Kidney (tissue), 22 donors: ENCODE measurements at places on chromosomes 3 and 15. TPM values are rescaled to one million over a fixed set of nuclear protein-coding genes. Genes with fewer than 3 reads are reported as not detected.

DNA sequence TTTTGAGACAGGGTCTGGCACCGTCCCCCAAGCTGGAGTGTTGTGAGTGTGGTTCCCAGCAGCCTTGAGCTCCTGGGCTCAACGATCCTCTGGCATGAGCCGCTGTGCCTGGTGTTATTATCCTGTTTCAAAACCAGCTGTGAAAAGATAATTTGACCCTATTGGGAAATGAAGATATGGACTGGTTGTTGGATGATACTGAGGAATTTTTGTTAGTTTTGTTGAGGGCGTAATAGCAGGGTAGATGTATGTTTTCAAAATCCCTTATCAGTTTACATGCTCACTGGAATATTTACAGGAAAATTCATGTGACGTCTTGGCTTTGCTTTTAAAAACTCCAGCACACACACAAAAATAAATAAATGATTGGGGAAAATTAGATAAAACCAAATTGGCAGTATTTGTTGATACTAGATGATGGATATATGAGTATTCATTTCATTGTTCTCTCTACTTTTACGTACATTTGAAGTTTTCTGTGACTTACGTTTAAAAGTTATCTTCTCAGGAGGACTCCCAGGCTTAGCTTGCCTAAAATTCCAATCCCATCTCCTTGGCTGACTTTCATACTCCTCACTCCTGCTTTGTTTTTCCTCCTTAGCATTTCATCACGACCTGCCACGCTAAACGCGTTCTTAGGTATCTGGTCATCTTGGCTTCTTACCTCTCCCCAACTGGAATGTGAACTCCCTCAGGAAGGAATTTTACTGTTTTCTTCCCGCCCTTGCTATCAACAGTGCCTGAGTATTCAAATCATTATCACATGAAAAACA, 56.8 kb upstream of the TFRC start:
- peak; percentile 26 for DNase-seq
- H3K4me1 ChIP-seq = no peaks in the 10 kb centered on the region
- H3K27ac ChIP-seq = no peak overlapping the region
- no peaks in the 10 kb centered on the region for H3K27me3 ChIP-seq
- no peaks in the 10 kb centered on the region for H3K36me3 ChIP-seq

DNA sequence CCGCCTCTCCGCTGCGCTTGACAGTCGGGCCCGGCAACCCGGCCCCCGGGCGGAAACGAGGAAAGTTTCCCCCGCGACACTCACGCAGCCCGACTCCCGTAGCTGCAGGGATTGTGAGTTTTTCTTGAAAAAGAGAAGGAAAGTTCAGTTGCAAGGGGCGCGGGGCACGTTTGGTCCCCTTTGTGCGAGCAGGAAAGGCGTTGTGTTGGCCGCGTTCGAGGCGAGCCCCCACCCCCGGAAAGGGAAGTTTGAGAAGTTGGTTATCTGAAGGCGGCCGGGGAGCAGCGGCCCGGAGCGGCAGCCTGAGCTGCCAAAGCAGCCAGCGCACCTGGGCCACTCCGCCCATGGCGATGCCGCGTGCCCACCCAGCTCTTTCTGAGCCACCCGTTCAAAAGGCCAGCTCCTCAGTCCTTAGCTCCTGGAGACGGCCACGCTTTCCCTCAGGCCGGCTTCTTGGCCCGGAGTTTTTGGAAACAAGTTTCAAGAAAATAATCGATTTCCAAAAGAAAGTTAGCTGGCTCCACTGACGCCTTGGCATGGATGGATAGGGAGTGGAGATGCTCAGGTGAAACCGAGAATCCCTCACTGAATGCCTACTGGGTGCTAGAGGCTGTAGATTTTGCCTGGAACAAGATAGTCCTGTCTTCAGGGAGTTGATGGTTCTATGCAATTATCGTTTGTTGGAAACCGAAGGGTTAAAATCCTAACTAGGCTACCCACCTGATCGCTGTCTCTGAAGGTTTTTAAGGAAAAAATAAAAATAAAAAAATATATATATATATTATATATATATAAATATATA, 832 bp downstream of the TGFBR2 start:
- no peaks in the 10 kb centered on the region for H3K27me3 ChIP-seq
- H3K4me1 ChIP-seq = peaks cover 4% of the 10 kb centered on the region
- H3K36me3 ChIP-seq = no peaks in the 10 kb centered on the region
- peak overlapping the region; percentile 96 for H3K27ac ChIP-seq
- peak overlapping the region; percentile 67 for H3K4me3 ChIP-seq
- peak; percentile 86 for DNase-seq

GRCh38 chr3:43766672-43767465, 76.1 kb downstream of the ABHD5 start:
- no peaks in the 10 kb centered on the region for H3K36me3 ChIP-seq
- no peak overlapping the region for H3K27ac ChIP-seq
- H3K4me3 ChIP-seq = no peak overlapping the region
- no peaks in the 10 kb centered on the region for H3K27me3 ChIP-seq

DNA sequence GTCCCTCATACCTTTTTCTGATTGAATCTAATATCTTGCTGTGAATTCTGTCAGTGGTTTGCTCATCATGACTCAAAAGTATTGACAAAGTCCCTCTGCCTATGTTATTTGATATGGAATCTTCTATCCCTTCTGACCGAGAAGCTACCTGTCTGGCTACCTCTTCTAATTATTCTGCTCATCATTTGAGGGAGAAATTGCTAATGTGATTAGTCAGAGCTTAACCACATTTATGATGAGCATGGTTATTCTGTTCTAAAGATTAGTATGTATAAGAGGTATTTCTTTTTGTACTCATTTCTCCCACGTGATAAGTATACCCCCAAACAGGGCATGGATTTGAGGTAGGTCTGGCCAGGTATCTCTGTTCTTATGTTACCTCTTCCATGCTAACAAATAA, 428.4 kb upstream of the KCNMB2 start:
- H3K4me3 ChIP-seq = no peak overlapping the region
- H3K27ac ChIP-seq = no peak overlapping the region
- H3K36me3 ChIP-seq = no peaks in the 10 kb centered on the region
- no peak for DNase-seq
- H3K27me3 ChIP-seq = no peaks in the 10 kb centered on the region

DNA sequence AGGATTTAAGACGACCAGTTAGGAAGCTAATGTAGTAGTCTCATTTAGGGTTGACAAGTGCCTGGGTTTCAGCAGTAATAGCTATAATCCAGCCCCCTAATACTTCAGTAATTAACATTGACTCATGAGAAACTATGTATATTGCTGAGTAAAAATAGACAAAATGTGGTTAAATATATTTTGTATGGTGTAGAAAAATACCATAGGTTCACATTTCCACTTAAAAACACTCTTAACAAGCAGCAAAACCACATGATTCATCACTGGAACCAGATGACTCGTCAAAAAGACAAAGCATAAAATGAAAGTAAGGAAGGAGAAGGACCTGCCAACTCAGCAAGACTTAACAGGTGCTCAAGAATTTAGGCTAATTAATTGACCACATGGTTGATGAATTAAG, 288.9 kb downstream of the EFHB start:
- no peaks in the 10 kb centered on the region for H3K4me1 ChIP-seq
- no peak overlapping the region for H3K4me3 ChIP-seq
- H3K27ac ChIP-seq = no peak overlapping the region
- no peaks in the 10 kb centered on the region for H3K36me3 ChIP-seq

The TSC22D2 gene
- total RNA-seq = 25.3 TPM

The SLCO3A1 gene
- total RNA-seq = 59.4 TPM

The CYP19A1 gene
- total RNA-seq = 0.50 TPM

The CCNB2 gene
- total RNA-seq = 0.94 TPM

The FETUB gene
- total RNA-seq = not detected
